ENCODE measurements at places on chromosomes 2 and 18.

DNA sequence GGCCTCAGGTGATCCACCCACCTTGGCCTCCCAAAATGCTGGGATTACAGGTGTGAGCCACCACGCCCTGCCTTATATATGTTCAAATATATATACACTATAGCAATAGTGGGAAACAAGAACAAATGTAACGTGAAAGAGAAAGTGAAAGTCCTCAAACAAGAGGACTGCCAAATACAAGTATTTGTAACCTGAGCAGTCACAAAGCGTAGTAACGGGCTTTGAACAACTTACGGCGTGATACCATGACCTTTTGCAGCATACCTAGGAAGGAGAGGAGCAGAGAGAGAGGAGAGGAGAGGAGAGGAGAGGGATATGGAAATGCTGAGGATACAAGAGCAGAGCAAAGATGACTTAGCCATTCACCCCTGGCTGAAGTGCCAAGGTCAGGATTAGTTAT lies 113.8 kb upstream of the RGPD4 start:
- no peak for DNase-seq

GRCh38 chr18:37762076-37762621 lies 196.6 kb upstream of the CELF4 start:
- DNase-seq = no peak

- no peak for DNase-seq
Measured at GRCh38 chr2:38217401-38218188, 141.6 kb upstream of the CYP1B1 start.

DNA sequence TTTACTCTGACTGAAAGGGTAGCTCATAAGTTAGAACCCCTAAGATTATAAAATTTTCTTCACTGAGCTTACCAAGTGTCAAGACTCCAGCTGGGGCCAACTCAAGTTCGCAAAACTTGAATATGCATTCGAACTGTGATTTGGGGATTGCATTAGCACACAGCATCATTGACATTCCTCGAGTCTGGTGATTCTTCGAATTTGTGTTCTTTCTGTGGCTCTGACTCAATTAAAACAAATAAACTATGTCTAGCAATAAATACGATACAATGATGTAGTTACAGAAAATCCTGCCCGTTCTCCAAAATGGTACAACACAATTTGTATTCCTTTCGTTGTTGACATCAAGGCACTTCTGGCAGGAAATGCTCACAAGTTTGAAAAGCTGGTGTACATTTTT lies 11.1 kb downstream of the CCL20 start:
- DNase-seq = no peak

GRCh38 chr18:50871846-50872245 lies 7.1 kb upstream of the ME2 start:
- DNase-seq = no peak

DNA sequence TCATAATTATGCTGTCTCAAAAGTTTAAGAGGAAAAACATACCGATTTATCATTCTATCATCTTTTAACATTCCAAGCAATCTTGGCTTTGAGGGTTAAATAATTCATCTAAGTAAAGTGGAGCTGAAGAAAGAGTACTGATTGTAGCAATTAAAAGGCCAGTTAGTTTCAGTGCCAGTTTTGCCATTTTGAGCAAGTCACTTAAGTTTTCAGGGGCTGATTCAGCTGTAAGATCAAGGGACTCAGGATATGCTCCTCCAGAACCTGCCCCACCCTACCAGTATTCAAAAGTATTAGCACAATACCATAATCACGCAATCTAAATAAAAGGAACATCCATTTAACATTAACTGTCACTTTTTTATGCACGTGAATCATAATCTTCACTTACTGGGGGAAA lies 1.9 kb downstream of the SS18 start:
- no peak for DNase-seq

DNA sequence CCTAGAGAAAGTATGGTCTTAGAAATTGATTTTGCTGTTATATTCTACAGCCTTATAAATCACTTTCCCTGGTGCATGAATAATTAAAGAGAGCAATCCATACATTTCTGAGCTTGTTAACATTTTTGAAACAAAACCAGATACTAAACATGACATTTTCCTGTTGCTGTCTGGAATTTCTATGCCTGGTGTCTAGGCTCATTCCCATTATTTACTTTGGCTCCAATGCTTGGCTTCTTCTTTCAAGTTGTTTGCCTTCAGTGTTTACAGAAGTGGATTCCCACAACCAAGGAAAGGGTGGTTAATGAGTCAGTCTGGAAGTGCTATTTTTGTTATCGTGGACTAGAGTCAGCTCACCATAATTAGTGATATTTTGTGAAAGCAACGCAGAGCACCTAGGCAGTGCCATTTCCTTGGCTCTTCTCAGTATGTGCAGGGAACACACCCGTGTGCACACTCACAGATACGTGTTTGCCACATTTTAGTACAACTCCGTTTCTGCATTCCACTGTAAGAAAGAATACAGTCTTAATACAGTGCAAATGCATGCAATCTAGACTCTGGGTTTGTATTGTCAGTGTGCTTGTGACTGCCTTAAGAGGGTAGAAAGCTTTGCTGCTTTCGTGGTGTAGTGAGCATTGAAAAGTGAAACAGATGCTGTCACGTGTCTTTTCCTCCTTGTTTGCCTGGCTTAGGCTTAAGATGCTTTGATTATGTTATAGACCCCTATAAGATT lies 185.0 kb upstream of the RASGRP3 start:
- DNase-seq = no peak

GRCh38 chr18:72762515-72763122 lies 105.2 kb downstream of the NETO1 start:
- no peak for DNase-seq

DNA sequence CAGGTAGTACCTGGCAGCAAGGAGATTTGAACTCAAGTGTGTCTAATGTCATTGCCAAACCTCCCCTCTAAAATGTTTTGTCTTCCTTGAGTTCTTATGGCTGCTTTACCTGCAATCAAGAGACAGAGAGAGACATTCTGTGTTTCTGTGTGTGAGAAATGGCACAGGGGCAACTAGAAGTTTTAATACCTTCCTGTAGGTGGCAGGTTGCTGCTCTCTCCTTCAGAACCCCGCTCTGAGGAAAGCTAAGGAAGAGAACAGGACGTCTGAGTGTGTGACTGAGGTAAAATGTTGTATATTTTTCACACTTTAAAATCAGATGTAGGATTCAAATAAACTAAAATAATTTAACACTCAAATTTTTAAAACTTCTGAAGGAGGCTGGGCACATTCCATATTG lies 19.2 kb downstream of the DTNA start:
- no peak for DNase-seq

GRCh38 chr2:202147775-202148174 lies 74.7 kb downstream of the KIAA2012 start:
- DNase-seq = no peak

DNA sequence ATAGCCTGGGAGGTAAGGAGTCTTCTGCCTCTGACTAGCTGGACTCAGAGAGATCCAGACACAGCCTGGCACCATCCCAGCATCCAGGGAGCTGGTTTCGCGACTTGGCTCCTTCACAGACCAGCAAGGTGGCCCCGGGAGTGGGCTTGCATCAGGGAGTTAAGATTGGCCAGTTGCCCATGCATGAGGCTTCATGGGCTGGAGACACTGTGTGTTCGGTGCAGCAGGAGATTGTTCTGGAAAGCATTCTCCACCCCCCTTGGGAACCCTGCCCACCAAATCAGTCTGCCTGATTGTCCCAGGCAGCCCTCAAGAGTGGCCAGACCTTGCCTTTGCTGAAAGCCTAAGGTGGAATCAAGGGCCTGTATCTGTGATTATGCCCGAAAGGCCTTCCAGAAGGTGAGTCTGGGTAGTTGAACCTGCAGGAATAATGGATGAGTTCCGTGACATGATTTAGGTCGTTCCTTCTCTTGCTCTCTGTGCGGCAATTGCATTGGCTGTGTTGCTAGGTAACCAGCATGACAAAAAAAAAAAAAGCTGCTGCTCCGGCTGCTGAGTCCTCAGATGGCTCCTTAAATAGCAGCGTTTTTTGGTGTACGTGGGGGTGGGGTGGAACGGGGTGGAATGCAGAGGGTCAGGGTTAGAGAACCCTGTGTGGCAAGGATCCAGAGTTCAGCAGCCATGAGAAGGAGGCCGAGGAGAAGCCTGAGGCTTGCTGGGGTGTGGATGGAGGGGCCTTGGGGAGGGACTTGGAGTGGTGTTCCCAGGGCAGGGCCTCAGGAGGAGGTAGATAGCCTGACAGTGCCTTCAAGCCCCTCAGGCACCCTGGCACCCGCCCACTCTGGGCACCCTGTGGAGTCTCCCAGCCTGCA lies 93.0 kb upstream of the MCFD2 start:
- no peak for DNase-seq

DNA sequence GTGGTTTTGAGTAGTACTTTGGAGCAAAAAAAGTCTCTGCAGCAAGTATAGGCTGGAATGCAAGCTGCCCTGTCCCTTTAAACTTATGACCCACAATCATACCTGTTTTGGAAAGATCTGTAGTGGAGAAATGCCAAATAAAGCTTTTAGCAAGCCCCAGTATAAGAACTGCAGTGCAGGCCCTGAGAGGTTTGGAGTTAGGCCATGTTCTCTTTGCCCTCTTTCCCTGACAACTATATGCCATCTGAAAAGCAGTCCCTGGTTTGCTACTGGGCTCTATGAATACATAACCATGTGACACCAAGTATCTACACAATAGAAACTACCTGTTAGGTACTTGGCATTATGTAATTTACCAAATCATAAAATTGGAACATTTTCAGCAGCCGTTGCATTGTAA lies 267.4 kb upstream of the HNMT start:
- DNase-seq = no peak

DNA sequence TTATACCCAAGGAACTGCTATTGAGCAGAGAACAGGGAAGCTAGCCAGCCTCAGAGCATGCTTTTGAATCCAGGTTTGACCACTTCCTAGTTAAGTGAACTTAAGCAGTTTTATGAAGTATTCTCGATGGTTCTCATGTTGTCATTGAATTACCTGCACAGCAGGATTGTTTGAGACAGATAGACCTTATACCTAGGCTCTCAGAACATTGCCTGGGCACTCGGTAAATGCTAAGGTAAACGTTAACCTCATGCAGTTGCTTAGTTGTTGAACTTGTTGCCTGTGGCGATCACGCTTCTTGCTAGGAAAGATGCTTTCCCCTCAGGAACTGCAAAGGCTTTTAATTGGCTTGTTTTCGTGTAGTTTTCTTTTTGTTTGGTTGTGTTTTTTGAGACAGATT lies 34.0 kb upstream of the CHMP1B start:
- DNase-seq = no peak

- DNase-seq = no peak
Measured at GRCh38 chr2:64635976-64636911, 17.5 kb downstream of the SERTAD2 start.

DNA sequence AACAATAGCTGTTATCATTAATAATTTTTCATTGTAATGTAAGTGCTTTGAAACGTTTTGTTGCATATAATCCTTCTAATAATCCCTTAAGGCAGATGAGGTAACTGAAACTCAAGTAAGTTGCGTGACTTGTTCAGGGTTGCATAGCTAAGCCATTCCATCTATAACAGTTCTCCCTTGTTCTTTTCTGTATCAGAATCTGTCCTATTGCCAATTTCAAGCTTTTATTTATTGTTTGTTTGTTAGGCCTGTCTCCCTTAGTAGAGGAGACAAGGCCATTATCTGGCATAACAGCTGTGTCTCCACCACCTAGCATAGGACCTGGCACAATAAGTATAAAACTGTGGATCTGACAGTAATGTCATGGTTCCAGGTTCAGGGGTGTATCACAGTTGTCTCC lies 19.4 kb downstream of the BABAM2 start:
- no peak for DNase-seq

DNA sequence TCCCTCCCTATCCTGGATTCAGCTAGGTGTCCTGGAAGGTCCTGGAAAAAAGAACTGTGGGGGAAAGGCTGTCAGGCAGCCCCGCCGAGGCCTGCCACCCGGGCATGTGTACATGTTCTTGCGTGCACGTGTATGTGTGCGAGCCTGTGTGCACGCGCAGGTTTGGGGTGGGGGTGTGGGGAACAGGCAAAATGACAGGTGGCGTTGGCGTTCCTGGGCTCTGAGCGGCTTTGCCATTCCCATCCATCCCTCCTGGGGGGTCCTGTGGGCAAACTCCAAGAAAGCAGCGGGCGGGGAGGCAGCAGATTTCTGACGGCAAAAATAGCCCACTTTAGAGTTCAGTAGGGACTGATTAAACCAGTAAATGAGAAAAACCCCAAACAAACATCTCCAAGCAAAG lies 35.6 kb downstream of the EMX1 start:
- no peak for DNase-seq

- no peak for DNase-seq
Measured at GRCh38 chr2:26613241-26614215, 27.6 kb downstream of the CIB4 start.

DNA sequence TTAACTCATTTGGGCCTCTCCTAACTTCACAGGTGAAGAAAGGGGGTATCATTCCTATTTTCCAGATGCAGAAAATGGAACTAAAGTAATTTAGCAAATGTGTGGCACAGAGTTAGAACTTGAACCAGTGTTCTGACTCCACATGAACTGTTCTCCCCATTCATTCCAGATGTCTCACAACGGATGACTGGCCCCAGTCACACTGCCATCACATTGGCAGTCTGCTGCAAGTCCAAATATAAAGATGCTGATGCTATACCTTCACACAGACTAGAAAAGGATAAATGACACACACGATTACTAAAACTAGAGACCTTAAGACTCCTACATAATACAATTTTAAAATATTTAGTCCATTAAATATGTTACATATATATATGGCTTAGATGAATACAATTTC lies 195.7 kb downstream of the NBAS start:
- no peak for DNase-seq

DNA sequence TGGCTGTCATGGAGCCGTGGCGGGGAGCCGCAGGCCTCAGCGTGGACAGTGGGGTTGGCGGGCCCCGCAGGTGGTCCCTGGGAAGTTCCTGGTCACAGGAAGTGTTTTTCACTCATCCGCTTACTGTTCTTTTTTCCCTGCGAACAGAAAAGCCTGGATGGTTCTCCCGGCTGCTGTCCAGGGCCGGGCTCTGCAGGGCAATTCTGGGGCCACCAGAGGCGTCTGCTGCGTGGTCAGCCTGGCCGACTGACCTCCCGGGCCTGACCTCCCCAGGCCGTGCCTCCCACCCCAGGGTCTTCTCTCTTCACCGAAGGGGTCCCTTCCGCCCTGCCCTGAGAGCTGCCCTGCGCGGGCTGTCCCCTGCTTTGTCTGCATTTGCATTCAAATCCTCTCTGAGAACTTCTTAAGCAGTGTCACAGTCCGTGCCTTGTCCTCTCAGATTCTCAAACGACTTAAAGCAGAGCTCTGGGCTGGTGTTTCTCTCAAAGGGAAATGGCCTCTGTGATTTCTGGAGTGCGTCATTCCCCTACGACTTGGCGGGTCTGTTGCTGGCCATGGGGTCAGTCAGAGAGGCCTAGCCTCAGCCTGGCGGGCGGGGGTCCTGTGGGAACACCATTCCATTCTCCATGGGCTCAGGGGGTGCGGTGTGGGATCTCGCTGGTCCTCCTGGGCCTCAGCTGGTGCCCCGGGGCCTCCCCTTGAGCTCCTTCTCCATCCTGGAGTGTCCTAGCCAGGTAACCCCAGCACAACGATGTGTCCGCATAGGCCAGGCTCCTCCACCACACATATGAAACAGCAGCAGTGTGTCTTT lies 38.3 kb downstream of the KLHL29 start:
- DNase-seq = no peak
